ENCODE measurements at places on chromosomes 2 and 18.
A peak's percentile ranks its signal among the peaks of the same experiment; 100 is the strongest.

- no peak for DNase-seq
These were observed 110.9 kb upstream of the COPS8 start for GRCh38 chr2:236974752-236975151.

DNA sequence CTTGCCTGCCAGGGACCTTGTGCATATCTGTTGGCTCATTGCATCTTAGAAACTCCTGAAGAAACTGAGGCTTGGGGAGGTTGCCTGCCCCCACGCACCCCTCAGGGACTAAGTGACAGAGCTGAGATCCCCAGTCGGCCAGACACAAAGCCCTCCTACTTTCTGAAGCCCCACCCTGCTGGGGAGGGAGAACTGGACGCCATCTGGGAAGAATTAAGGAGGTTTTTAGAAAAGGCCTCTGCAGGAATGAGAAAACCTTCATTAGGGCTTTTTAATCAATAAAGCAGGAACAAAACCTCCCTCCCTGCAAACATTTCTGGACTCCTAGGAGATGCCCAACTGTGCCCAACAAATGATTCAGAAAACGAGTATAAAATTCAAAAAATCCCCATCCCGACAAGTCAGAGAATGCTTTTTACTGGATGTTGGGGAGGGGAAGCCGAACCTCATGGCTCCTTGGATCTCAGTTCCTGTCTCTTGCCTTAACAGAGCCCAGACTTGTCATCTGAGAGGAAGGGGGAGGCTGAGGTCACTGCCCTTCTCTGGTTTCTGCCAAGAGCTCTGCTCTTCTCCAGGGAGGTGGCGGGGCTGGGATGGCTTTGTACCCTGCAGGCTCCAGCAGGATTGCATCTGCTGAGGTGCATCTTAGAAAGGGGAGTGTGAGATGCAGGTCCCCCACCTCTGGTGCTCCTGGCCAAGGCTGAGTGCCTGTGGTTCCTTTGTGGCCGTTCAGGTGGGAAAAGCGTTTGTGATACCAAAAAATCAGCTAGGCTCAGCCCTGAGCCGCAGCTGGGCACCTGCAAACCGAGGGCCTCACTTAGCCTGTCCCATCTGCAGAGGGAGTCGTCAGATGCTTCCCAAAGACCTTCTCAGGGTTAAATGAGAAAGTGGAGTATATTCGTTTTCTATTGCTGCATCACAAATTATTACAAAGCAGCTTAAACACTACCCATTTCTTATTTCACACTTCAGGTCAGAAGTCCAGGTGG, 142.4 kb downstream of the ZFP36L2 start:
- DNase-seq = no peak

DNA sequence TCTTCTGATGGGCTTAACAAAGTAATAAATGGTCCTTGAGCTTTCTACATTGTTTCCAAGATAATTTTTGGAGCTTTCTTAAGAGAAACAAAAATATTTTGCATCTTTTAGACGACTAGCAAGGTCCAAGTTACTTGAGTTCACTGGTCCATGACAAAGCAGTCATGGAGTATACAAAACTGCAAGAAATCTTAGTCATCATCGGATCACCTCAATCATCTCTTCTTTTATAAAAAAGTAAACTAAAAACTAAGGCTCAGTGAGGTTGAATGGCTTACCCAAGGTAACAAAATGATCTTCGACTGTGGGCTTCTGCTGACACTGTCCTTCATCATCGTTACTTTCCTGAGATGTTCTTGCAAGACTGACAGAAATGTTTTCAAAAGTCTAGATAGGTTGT, 11.9 kb downstream of the FIGN start:
- no peak for DNase-seq

DNA sequence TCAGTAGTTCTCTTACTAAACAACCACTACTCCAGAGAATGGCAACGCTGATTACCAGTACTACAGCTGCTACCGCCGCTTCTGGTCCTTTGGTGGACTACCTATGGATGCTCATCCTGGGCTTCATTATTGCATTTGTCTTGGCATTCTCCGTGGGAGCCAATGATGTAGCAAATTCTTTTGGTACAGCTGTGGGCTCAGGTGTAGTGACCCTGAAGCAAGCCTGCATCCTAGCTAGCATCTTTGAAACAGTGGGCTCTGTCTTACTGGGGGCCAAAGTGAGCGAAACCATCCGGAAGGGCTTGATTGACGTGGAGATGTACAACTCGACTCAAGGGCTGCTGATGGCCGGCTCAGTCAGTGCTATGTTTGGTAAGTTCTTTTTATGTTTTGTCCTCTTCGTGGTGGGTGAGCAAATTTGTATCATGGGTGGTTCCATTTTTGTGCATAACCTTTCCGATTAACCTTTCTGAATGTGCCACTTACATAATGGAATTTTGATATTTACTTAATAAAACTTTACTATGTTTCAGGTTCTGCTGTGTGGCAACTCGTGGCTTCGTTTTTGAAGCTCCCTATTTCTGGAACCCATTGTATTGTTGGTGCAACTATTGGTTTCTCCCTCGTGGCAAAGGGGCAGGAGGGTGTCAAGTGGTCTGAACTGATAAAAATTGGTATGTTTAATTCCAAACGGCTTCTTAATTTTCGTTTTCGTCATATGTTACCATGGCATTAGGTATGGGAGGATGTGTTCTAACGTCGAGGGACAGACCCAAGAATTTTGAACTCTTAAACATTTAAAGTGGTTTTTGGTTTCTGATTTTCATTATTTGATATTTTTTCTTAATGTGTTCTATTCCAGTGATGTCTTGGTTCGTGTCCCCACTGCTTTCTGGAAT, 1.3 kb downstream of the SLC20A1 start:
- DNase-seq = no peak

GRCh38 chr2:11811036-11811654, 64.7 kb downstream of the LPIN1 start:
- DNase-seq = no peak

GRCh38 chr2:200839513-200839912, 24.9 kb downstream of the CLK1 start:
- no peak for DNase-seq

- no peak for DNase-seq
These were observed 9.8 kb downstream of the TBR1 start for GRCh38 chr2:161425728-161426454.

DNA sequence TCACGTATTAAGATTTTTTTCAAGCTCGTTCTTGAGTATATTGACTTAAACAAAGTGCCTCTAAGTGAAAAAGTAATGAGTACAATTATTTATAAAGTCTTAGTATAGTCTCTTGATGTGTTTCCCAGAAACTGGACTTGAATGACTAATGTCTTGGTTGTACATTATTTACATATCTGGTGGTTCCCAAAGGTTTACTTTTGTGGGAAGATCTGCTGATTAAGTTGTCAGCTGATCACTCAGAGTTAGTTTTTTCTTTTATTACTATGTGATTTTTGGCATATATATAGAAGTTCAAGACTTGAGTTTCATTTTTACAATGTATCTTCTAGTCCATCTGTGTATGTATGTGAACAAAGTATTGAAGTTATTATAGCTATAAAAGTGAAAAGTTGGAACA, 29.5 kb downstream of the RNF144A start:
- no peak for DNase-seq

- DNase-seq = no peak
These were observed 389.8 kb downstream of the LNPK start for GRCh38 chr2:175612280-175612679.

DNA sequence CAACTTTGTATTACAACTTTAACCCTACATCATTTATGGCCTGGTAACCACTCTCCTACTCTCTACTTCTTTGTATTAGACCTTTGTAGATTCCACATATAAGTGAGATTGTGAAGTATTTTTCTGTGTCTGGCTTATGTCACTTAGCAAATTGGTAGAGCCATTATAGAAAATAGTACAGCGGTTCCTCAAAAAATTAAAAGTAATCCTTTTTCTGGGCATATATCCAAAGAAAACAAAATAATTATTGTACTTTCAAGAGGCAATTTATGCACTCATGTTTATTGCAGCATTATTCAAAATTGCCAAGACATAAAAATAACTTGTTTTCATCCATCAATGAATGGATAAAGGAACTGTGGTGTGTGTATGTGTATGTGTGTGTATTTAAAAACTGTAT, 537.5 kb upstream of the FSIP2 start:
- DNase-seq = peak; percentile 89

DNA sequence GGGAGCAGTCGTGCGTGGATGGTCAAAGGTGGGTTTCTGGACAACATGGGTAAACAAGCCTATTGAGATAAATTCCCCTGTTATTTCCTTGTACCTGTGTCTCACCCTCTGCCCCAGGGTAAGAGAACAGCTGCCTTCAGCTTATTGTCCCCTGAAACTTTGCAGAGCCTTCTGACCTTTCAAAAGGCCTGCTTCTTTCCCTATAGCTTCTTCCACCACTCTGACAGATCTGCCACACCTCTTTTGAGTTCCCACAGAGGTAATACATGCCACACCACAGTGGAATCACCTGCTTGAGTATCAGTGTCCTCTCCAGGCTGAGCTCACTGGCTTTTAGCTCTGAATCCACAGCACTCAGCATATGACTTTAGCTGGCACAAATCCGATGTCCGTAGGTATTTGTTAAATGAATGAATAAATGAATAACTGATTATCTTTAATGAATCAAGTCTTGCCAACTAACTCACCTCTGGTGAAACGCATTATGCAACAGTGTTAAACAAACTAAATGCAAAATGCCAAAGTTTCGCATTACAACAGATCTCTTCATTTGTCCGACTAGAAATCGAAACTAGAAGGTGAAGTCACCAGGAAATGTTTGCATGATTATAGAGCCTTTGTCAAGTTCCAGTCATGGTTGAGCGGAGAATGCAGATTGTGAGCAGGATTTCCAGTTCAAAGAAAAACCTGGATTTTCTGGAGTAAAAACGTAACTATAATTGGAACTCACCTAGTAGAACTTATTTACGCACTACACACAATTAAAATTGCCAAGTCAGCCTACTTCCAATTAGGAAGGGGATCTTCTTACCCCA, 16.4 kb downstream of the DYNAP start:
- no peak for DNase-seq

DNA sequence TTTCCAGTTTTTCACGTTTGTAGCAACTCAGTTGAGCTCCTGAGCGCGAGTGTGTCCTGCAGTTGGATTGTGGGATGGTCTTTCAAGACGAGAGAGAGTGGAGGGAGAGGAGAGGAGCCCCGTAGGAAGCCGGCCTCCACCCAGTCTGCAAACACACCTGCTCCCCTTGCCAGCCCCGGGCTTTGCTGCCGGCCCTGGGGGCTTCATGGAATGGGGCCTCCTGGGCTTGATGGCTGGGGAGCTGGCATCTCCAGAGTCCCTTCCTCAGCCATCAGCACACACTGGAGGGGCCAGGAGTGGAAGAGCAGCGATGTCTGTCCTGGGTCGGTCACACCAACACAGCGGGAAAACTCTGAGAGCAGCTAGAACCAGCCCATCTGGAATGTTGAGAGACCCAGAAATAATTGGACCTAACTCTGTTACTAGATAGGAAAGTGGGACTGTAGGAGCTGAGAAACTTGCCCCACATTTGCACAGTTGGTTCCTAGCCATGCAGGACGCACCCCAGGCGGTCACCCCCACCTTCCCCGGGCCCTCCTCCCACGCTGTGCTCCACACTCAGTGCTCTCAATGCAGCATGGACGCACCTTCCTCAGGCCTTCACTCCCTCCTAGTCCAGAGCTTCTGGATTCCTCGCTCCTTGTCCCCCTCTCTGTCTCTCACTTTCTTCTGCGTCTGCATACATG, 69.6 kb downstream of the PTGR3 start:
- DNase-seq = no peak

DNA sequence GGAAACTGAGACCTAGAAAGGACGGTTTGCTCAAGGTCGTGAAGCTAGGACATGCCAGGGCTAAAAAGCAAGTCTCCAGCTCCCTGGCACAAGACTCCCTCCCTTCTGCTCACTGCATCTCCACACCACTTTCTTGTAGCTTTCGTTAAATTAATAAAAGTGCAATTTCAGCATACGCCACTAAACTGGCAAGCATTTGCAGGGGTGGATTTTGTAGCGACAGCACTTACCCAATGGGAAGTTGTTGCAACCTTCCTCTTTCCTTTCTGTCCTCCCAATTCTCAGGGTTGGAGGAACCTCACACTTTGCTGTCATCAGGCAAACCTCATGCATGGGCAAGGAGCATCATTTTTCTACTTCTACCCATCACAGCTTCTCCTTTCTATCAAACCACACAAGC, 7.4 kb upstream of the RHOB start:
- DNase-seq = no peak

DNA sequence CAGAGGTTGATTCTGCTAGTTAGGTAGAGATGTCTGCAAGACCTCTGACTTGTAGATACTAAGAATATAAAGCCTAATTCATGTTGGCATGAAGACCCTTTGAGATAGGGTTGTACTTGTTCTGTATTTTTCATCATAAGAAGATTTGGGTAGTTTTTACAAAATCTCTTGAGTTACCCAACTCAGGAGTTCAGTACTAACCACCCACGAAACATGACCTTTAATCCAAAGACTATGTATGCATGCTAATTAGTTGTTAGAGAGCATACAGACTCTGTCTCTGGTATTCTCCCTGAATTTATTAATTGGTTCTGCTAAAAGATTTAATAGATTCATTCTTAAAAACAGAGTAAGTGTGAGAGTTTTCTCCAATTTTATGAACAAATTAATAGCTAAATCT, 16.9 kb downstream of the PECR start:
- DNase-seq = no peak

GRCh38 chr2:42909966-42910365, 117.6 kb upstream of the HAAO start:
- DNase-seq = no peak

DNA sequence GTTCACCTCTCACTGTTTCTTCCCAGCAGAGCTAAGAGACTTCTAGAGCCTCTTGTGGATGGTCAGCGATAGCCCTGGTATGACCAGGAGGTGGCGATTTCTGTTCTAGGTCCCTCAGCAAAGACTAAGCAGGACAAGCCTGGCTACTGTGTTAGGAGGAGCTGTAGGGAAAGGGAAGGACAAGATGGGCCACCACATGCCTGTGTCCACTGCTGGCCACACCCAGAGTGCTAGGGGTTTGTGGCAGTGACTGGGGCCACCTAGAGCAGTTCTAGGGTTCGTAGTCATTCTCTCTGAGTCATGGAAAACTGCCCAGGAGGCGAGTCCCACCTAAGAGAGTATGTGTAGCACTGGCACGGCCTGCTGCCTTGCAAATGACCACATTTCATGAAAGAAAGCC, 179.4 kb downstream of the ALPK2 start:
- DNase-seq = no peak
